ENCODE measurements at places on chromosomes 3 and 15.

GRCh38 chr3:17340693-17341092, 401.7 kb downstream of the TBC1D5 start:
- H3K4me1 ChIP-seq, result no peaks in the 10 kb centered on the region
- no peak for DNase-seq
- no peaks in the 10 kb centered on the region for H3K27me3 ChIP-seq
- H3K27ac ChIP-seq, result no peak overlapping the region
- no peak overlapping the region for H3K4me3 ChIP-seq
- no peaks in the 10 kb centered on the region for H3K36me3 ChIP-seq

- H3K27ac ChIP-seq, result peak within 1 kb of the TSS; percentile 82
- H3K27me3 ChIP-seq, result no peaks in the 10 kb centered on the region
- H3K4me1 ChIP-seq, result peaks cover 19% of the 10 kb centered on the region
These were observed at the start of gene ACTR8 for GRCh38 chr3:53881691-53882593. TSS of gene ACTR8 (minus strand) at chr3:53882152. CDS start at chr3:53882101, 51 bp downstream.

GRCh38 chr3:69443457-69443920, 57.6 kb upstream of the FRMD4B start:
- DNase-seq, result no peak
- no peak overlapping the region for H3K4me3 ChIP-seq
- peaks cover 5% of the 10 kb centered on the region for H3K4me1 ChIP-seq
- H3K27ac ChIP-seq, result no peak overlapping the region
- H3K27me3 ChIP-seq, result no peaks in the 10 kb centered on the region
- H3K36me3 ChIP-seq, result no peaks in the 10 kb centered on the region

DNA sequence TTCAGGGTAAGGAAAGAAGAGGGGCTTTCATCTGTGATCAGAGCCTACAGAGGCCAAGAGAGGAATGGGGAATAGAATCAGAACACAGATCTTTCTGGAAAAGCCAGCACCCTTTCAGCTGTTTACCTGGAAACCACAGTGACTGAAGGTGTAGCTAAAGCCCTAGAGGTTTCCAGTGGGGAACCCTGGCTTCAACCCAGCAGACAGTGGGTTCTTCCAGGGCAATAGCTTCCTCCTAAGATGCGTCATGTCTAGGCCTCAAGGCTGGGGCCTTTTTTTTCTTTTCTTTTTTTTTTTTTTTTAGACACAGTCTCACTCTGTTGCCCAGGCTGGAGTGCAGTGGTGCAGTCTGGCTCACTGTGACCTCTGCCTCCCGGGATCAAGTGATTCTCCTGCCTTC, 3.1 kb upstream of the CPNE9 start:
- H3K27me3 ChIP-seq, result no peaks in the 10 kb centered on the region
- H3K36me3 ChIP-seq, result peaks cover 39% of the 10 kb centered on the region
- no peak for DNase-seq
- H3K4me3 ChIP-seq, result no peak overlapping the region
- H3K27ac ChIP-seq, result no peak overlapping the region

DNA sequence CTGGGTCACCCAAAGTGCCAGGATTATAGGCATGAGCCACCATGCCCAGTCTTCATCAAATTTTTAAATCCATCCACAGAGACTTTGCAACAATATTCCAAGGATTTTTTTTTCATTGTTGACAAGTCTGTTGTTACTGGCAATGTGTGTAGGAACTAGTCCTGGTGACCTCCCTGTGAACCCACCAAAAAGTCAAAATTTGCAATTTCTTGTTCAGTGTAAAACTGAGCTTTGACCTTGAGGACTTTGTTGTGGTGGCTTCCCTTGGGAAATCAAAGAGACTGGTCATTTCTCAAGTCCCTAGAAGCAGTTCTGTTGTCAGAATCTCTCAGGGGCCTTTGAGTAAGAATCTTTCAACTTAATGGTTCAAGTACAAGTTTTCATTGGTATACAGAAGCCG, 36.9 kb upstream of the COL8A1 start:
- H3K27ac ChIP-seq, result no peak overlapping the region
- no peaks in the 10 kb centered on the region for H3K4me1 ChIP-seq
- H3K36me3 ChIP-seq, result no peaks in the 10 kb centered on the region
- no peaks in the 10 kb centered on the region for H3K27me3 ChIP-seq

DNA sequence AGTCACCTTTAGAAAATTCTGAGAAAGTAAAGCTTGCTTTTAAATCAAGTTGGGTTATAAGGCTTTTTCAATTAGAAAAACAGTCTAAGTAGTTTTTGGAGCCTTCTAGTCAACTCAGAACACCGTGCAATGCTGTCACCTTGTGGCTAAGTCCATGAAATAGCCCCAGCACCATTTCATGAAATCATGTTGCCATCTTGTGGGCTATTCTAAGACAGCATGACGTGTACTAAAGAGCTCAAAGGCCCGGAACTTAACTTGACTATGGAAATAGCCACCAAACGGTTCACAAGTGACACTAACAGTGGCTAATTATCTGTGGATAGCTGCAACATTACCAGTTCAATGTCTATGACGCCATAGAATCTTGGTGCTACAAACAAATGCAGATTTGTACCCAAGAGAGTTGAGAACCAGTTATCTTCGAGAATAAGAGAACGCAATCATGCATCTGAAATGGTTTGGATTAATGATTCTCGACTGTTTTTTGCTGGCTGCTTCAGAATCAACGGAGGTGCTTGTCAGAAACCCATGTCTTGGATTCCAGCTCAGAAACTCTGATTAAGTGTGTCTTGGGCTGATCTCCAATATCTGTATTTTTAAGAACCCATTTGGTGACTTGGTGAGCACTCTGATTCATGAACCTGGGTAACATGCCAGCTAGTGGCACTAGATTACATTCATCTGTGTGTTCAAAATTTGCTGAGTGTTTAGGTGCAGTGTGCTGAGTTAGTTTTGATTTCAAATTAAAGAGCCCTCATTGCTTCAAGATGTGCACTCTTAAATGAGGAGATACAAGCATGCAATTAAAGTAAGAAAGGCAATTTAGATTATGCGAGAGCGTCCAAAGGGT, 111.2 kb upstream of the MCTP2 start:
- H3K4me1 ChIP-seq, result peaks cover 18% of the 10 kb centered on the region
- DNase-seq, result no peak
- peak overlapping the region; percentile 63 for H3K27ac ChIP-seq
- no peak overlapping the region for H3K4me3 ChIP-seq
- no peaks in the 10 kb centered on the region for H3K27me3 ChIP-seq

GRCh38 chr15:74201710-74202420, 722 bp downstream of the STRA6 start:
- no peaks in the 10 kb centered on the region for H3K36me3 ChIP-seq
- no peaks in the 10 kb centered on the region for H3K27me3 ChIP-seq
- H3K4me3 ChIP-seq, result no peak overlapping the region
- H3K4me1 ChIP-seq, result peaks cover 43% of the 10 kb centered on the region

DNA sequence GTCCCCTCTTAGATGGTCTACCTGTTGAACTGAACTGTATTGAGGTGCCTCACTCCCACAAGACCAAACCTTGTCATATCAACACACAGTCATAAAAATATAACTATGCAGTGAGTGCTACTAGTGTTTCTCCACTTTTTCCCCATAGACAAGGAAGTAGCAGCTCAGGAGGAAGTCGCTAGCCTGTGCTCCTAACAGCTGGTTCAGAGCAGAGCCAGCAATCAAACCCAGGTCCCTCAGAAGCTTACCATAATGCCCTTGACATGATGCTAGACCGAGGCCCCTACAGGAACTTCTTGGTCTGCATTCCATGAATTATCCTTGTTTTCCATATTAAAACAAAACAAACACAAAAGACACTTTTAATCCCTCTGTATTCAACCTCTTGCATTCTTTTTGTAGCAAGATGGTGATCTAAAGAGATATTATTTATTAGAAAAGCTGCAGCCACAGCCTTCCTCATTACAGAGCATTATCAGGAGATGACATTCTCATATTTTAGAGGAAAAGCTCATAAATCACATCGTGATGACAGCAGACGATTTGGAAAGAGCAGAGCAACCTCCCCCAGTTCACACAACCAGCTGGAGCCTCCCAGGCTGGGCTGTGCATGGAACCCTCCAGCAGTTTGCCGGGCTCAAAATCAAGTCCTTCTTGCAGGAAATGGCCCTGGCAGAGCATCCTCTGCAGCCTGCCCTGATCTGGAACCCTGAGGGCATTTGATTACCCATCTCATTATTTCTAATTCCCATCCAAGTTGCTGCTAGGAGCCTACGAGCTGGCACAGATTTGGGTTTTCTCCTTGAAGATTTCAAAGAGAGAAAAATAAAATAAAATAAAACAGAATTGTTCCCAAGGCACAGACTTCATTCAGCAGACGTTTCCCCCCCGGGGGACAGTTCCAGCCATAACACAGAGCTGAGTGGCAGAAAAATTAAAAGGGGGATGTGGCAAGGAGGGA, 118.8 kb downstream of the SRGAP3 start:
- H3K27me3 ChIP-seq, result no peaks in the 10 kb centered on the region
- no peak overlapping the region for H3K4me3 ChIP-seq
- no peak for DNase-seq
- H3K27ac ChIP-seq, result no peak overlapping the region
- no peaks in the 10 kb centered on the region for H3K36me3 ChIP-seq

- no peak overlapping the region for H3K4me3 ChIP-seq
- peaks cover 63% of the 10 kb centered on the region for H3K4me1 ChIP-seq
- no peak overlapping the region for H3K27ac ChIP-seq
- H3K27me3 ChIP-seq, result no peaks in the 10 kb centered on the region
These were observed 2.8 kb downstream of the SEC62 start for GRCh38 chr3:169969174-169970095.

- no peak for DNase-seq
- no peaks in the 10 kb centered on the region for H3K27me3 ChIP-seq
- H3K4me1 ChIP-seq, result peaks cover 8% of the 10 kb centered on the region
- no peak overlapping the region for H3K4me3 ChIP-seq
These were observed 108.1 kb upstream of the THBS1 start for GRCh38 chr15:39472621-39473297.

DNA sequence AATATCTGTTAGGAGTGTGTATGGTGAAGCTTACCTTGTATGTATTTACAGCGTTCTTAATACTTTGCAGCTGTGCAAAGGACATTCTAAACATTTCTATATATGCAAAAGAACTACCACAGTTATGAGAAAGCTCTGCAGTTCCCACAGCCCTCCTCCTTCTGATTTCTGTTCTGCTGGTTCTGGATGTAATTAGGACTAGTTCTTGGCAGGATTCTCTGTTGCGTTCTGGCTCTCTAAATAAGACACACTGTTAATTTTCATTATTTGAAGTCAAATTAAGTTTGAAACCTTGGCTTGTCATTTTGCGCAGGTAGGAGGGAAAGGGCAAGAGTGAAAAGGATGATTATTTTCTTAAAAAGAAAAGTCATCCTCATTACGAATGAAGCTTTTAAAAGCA, 76.4 kb downstream of the FNDC3B start:
- H3K27ac ChIP-seq, result no peak overlapping the region
- DNase-seq, result no peak
- peaks cover 12% of the 10 kb centered on the region for H3K4me1 ChIP-seq
- H3K36me3 ChIP-seq, result no peaks in the 10 kb centered on the region
- no peaks in the 10 kb centered on the region for H3K27me3 ChIP-seq
- H3K4me3 ChIP-seq, result no peak overlapping the region

- no peak for DNase-seq
- no peaks in the 10 kb centered on the region for H3K36me3 ChIP-seq
- H3K27ac ChIP-seq, result peak overlapping the region; percentile 78
- peaks cover 42% of the 10 kb centered on the region for H3K4me1 ChIP-seq
These were observed 40.4 kb downstream of the BHLHE40 start for GRCh38 chr3:5019411-5020241.

DNA sequence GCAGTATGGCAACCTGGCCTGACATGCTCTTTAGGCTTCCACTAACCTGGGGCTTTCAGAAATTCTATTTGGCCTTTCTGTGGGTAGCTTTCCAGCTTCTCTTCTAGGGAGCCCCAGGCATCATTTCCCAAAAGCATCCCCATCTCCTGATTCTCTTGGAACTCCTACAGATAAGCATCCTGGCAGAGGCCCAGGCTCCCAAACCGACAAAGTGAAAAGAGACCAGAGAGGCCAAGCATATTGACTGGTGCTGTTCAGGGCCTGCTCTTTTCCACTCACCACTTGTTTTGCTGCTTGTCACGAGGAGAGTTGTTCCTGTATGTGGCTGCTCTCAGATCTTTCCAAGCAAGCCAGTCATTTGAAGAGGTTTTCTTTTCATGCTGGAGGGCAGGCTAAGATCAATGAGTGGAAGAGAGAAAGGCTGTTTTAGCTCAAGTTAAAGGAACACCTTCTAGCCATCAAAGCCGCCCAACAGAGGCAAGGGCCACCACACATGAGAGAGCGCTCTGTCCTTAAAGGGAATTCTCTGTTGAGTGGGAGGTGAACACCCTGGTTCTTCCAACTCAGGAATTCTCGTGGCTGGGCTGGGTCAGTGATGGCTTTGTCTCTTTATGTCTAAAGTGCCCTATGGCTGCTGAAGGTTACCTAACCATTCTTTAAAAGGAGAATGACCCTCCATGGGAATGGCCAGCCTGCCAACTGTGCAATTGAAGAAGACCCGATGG, 31.1 kb upstream of the NR2E3 start:
- no peak overlapping the region for H3K27ac ChIP-seq
- H3K27me3 ChIP-seq, result no peaks in the 10 kb centered on the region
- no peaks in the 10 kb centered on the region for H3K4me1 ChIP-seq

GRCh38 chr3:49806850-49807249, 3.8 kb downstream of the INKA1 start:
- no peak for DNase-seq
- peaks cover 14% of the 10 kb centered on the region for H3K36me3 ChIP-seq
- peaks cover 54% of the 10 kb centered on the region for H3K4me1 ChIP-seq

GRCh38 chr15:90072978-90073640, 29.2 kb downstream of the IDH2 start:
- H3K4me1 ChIP-seq, result peaks cover 6% of the 10 kb centered on the region
- H3K4me3 ChIP-seq, result no peak overlapping the region
- no peaks in the 10 kb centered on the region for H3K27me3 ChIP-seq
- no peak overlapping the region for H3K27ac ChIP-seq
- peaks cover 2% of the 10 kb centered on the region for H3K36me3 ChIP-seq
- no peak for DNase-seq

GRCh38 chr3:181752202-181752671, 40.5 kb downstream of the SOX2 start:
- no peak overlapping the region for H3K27ac ChIP-seq
- H3K4me1 ChIP-seq, result no peaks in the 10 kb centered on the region
- no peaks in the 10 kb centered on the region for H3K27me3 ChIP-seq
- H3K36me3 ChIP-seq, result no peaks in the 10 kb centered on the region
- no peak overlapping the region for H3K4me3 ChIP-seq

DNA sequence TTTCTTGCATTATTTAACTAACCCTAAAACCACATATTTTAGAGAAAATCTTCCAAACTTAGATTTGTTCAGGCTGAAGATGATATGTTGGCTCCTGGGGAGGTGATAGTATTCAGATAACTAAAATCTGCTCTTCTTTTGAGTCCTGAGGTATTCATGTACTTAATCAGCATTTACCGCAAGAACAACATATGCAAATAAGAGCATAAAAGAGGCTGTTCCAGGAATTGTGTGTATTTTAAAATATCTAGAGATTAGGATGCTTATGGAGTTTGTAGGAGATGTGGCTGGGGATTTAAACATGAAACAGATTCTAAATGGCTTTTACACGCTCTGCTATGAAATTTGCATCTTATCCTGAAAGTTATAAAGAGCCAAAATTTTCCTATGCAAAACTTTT, 298.2 kb downstream of the EPHA3 start:
- H3K4me1 ChIP-seq, result no peaks in the 10 kb centered on the region
- no peaks in the 10 kb centered on the region for H3K27me3 ChIP-seq
- H3K36me3 ChIP-seq, result no peaks in the 10 kb centered on the region
- no peak for DNase-seq

Data from vagina (tissue), 2 donors.